ENCODE measurements at places on chromosomes 7 and 10. TPM values are rescaled to one million over a fixed set of nuclear protein-coding genes. Genes with fewer than 3 reads are reported as not detected.
A peak's percentile ranks its signal among the peaks of the same experiment; 100 is the strongest.

The ZNF277 gene
- 45.4 TPM for total RNA-seq

The UPK3BL2 gene
- total RNA-seq = 8.9 TPM

GRCh38 chr7:54888734-54889082 lies 129.7 kb upstream of the SEC61G start:
- DNase-seq = no peak

The MORN4 gene
- 18.9 TPM for total RNA-seq

GRCh38 chr10:84118395-84119006 lies 20.8 kb upstream of the GHITM start:
- DNase-seq = no peak

The MMRN2 gene
- 30.8 TPM for total RNA-seq

GRCh38 chr7:101729241-101729883 lies 88.1 kb upstream of the CUX1 start:
- DNase-seq = peak; percentile 77

The CALHM3 gene
- total RNA-seq = not detected

The GIMAP4 gene
- total RNA-seq = 58.0 TPM

The MYH16 gene
- total RNA-seq = not detected

The SUFU gene
- 3.5 TPM for total RNA-seq

The CALHM2 gene
- total RNA-seq = 28.5 TPM

DNA sequence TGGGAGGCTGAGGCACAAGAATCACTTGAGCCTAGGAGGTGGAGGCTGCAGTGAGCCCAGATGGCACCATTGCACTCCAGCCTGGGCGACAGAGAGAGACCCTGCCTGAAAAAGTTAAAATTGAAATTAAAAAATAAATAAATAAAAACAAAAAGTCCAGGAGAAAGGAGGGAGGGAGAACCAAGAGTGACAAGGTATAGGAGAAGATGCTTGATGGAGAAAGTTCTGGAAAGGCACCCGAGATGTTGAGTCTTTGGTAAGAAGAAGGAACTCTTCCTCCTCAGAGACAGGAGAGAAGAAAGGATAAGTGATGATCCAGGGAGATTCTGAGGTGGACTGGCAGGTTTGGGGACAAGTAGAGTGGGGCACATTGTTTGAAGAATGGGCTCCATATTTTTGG lies 17.4 kb upstream of the LBX1 start:
- DNase-seq = no peak

The ATG9B gene
- total RNA-seq = not detected

The PPP1R3C gene
- total RNA-seq = 2.7 TPM

DNA sequence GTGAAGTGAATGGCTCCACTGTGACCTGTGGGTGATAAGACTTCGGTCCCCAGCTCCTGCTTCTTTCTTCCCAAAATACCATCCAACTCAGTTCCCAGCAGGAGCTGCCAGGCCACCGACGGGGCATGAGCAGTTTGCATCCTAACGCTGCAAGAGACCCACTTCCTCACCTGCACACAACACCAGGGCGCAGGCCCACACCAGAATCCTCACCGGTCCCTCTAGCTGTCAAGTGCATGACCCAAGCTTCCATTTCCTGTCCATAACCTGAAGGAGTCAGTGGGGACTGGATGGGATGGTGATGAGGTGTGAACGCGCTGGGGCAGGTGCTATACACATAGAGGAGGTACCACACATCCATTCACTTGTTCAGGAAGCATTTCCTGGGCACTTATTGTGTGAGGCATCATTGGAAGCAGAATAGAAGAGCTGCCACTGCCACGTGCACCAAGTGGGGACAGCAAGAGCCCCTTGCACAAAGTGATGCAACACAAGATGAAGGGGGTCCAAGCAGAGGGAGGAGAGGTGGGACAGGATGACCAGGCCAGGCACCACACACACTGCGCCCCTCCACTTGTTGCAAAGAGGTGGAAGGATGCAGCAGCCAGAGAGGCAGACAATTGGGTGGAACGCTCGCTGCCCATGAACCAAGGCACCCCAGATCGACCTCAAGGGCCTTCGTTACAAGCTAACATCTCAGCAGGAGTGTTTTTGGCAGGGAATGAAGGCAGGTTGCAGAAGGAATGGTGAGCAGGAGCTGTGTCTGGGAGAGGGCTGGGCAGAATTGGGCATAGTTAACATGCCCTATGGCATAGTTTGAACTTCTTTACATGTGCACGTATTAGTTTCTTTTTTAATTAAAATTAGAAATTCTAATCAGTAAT lies 605.8 kb upstream of the MGMT start:
- no peak for DNase-seq

Data from thyroid gland (tissue), 4 donors.